ENCODE measurements at places on chromosomes 11 and 22. TPM values are rescaled to one million over a fixed set of nuclear protein-coding genes. Genes with fewer than 3 reads are reported as not detected.

- H3K27ac ChIP-seq, result peak overlapping the region; percentile 33
- H3K36me3 ChIP-seq, result peaks cover 2% of the 10 kb centered on the region
- H3K4me3 ChIP-seq, result no peak overlapping the region
- H3K4me1 ChIP-seq, result peaks cover 13% of the 10 kb centered on the region
Observed at GRCh38 chr11:14454861-14455632, 44.6 kb downstream of the COPB1 start.

DNA sequence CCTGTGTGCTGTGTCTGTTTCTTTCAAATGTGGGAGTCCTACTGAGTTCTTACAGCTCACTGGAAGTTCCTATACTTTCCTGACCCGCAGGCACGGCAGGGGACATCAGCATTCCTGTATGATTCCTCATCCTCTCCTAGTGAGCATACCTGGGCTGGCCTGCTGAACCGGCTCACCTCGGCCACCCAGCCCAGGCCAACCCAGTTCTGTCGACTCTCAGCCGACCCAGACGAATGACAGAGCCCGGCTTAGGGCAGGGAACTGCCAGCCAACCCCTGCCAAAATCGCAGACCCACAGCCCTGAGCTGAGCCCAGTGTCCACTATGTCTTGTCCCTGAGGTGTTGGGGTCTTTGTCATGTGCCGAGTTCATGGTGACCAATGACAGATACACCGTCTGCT lies 339.7 kb downstream of the BRD1 start:
- H3K36me3 ChIP-seq, result no peaks in the 10 kb centered on the region
- no peaks in the 10 kb centered on the region for H3K27me3 ChIP-seq
- H3K4me1 ChIP-seq, result peaks cover 37% of the 10 kb centered on the region

DNA sequence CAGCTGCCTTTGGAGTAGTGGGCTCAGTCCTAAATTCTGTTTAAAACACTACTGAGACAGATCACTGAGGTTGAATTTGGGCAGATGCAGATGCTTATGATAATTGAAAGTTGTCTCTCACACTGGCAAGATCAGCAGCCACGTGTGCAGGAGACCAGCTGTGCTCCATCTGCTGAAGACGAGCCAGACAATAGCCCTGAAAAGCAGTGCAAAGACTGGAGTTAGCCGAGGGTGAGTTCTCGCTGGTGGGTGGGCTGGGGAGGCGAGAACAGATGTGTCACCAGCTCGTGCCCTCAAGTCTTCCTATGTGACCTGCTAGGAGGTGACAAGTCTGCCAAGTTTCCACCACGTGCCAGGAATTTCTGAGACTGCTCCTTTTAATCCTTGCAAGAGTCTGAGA lies 661.3 kb upstream of the B3GAT1 start:
- DNase-seq, result no peak
- no peaks in the 10 kb centered on the region for H3K36me3 ChIP-seq
- H3K27me3 ChIP-seq, result 0 out of 2 replicates have a peak, but pooled peaks cover 4% of the 10 kb centered on the region

- H3K27ac ChIP-seq, result peak overlapping the region; percentile 58
- no peak overlapping the region for H3K4me3 ChIP-seq
- no peak for DNase-seq
- H3K36me3 ChIP-seq, result no peaks in the 10 kb centered on the region
Observed at GRCh38 chr11:19506816-19507486, 205.7 kb upstream of the NAV2 start.

DNA sequence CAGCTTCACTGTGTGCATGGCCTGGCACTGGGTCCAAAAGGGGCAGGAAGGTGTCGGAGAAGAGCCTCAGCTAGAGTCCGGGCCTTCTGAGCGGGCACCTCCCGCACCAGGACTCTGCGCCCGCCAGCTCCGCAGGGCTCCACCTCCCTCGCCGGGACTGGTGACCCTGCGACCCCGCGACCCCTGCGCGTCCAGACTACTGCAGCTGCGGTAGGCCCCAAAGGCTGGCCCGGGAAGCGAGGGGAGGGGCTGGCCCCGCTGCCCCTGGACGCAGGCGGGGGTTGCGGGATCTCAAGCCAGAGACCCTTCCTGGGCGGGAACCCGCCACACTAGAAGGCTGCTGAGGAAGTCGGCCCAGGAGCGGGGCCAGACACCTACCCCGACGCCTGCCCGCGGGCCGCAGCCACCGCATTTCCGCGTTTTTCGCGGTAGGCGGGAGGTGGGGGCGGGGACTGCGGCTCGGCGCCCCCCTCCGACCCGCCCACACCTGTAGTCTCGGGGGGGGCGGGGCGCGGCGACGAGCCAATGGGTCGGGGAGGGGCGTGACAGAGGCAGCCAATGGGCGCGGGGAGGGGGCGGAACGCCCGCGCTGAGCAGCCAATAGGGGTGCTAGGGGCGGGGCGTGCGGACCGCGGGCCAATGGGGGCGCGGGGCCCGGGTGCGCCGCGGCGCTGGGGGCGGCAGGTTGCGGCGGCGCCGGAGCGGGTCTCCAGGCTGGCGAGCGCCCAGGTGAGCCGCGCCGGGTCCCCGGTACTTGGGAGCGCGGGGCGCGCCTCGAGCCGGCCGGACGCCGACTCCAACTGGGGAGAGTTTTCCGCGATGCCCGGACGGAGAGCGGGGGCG lies at the start of the genes LMNTD2 and RASSF7:
LMNTD2 (minus strand) TSS at position 434 of the 843 bp plus-strand sequence; CDS start at position 412, 22 bp downstream.
RASSF7 (plus strand) TSS at position 666 of the 843 bp plus-strand sequence. CDS start 799 bp downstream, outside the sequence.
- no peaks in the 10 kb centered on the region for H3K4me1 ChIP-seq
- H3K27ac ChIP-seq, result no peak within 1 kb of the TSS
- peak; percentile 61 for DNase-seq
- H3K4me3 ChIP-seq, result peak within 1 kb of the TSS; percentile 68

GRCh38 chr22:23533328-23533762 lies 46.7 kb downstream of the IGLL1 start:
- H3K4me3 ChIP-seq, result no peak overlapping the region
- no peak overlapping the region for H3K27ac ChIP-seq
- peaks cover 88% of the 10 kb centered on the region for H3K27me3 ChIP-seq
- no peak for DNase-seq
- no peaks in the 10 kb centered on the region for H3K36me3 ChIP-seq

GRCh38 chr22:33470456-33470855 lies 412.3 kb upstream of the SYN3 start:
- H3K36me3 ChIP-seq, result no peaks in the 10 kb centered on the region
- no peaks in the 10 kb centered on the region for H3K4me1 ChIP-seq
- H3K4me3 ChIP-seq, result no peak overlapping the region
- no peak overlapping the region for H3K27ac ChIP-seq
- DNase-seq, result no peak
- H3K27me3 ChIP-seq, result no peaks in the 10 kb centered on the region

GRCh38 chr11:125464270-125464662 lies 31.8 kb downstream of the FEZ1 start:
- no peak overlapping the region for H3K27ac ChIP-seq
- no peaks in the 10 kb centered on the region for H3K36me3 ChIP-seq
- no peak for DNase-seq
- no peak overlapping the region for H3K4me3 ChIP-seq

GRCh38 chr11:105219269-105219668 lies 79.7 kb upstream of the CARD18 start:
- no peaks in the 10 kb centered on the region for H3K36me3 ChIP-seq
- DNase-seq, result no peak
- no peaks in the 10 kb centered on the region for H3K27me3 ChIP-seq
- H3K4me3 ChIP-seq, result no peak overlapping the region
- H3K27ac ChIP-seq, result no peak overlapping the region

- H3K27me3 ChIP-seq, result no peaks in the 10 kb centered on the region
- no peak overlapping the region for H3K27ac ChIP-seq
- H3K4me3 ChIP-seq, result no peak overlapping the region
- peaks cover 15% of the 10 kb centered on the region for H3K4me1 ChIP-seq
Observed at GRCh38 chr11:11977206-11977938, 31.1 kb downstream of the DKK3 start.

- no peak overlapping the region for H3K27ac ChIP-seq
- H3K27me3 ChIP-seq, result no peaks in the 10 kb centered on the region
- no peaks in the 10 kb centered on the region for H3K4me1 ChIP-seq
- no peak for DNase-seq
- H3K4me3 ChIP-seq, result no peak overlapping the region
Observed at GRCh38 chr11:123351375-123351774, 78.7 kb upstream of the GRAMD1B start.

GRCh38 chr11:107851704-107852310 lies 6.8 kb downstream of the SLC35F2 start:
- H3K27me3 ChIP-seq, result no peaks in the 10 kb centered on the region
- H3K27ac ChIP-seq, result 0 out of 2 replicates have a peak overlapping the region, but pooled peaks have one; percentile 8
- no peak for DNase-seq
- no peak overlapping the region for H3K4me3 ChIP-seq
- peaks cover 8% of the 10 kb centered on the region for H3K36me3 ChIP-seq
- H3K4me1 ChIP-seq, result peaks cover 54% of the 10 kb centered on the region

- H3K27me3 ChIP-seq, result no peaks in the 10 kb centered on the region
- DNase-seq, result no peak
- H3K27ac ChIP-seq, result no peak overlapping the region
- no peak overlapping the region for H3K4me3 ChIP-seq
Observed at GRCh38 chr11:17831883-17832282, 97.3 kb downstream of the KCNC1 start.

DNA sequence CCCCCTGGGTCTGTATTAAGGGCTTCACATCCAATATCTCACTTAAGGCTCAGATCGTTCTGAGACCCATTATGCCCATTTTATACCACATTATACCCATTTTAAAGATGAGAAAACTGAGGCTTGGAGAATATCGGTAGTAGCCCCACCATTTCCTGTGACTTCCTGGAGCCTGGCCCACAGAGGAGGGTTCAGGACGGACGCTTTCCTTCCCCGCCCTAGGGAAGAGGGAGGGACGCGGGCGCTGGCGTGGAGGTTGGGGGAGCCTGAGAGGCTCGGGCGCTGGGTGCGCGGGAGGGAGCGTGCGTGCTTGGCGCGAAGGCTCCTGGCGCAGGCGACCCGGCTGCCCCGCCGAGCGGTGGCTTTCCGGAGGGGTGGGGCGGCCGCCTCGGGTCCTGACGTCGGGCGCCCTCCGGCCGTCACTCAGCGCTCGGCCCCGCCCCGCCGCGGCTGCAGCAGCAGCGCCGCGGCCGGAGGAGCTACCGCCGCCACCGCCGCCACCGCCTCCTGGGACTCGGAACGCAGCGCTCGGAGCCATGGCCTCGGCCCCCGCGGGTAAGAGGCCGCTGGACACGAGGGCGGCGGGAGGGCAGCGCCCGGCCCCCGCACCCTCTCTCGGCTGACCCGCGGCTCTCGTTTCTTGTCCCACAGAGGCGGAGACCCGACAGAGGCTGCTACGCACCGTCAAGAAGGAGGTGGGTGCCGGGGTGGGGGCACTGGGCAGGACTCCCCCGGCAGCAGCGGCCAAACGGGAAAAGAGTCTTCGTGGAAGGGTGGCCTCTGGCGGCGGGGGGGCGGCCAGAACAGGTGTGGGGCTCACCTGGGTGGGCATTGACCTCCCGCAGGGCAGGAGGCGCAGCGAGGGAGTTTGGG lies at the start of gene SGSM1:
SGSM1 (plus strand) TSS at position 422 of the 873 bp plus-strand sequence; CDS start at position 537, 115 bp downstream.
- no peaks in the 10 kb centered on the region for H3K36me3 ChIP-seq
- no peak within 1 kb of the TSS for H3K27ac ChIP-seq
- peaks cover 21% of the 10 kb centered on the region for H3K27me3 ChIP-seq
- no peaks in the 10 kb centered on the region for H3K4me1 ChIP-seq
- H3K4me3 ChIP-seq, result peak within 1 kb of the TSS; percentile 63

GRCh38 chr11:78612721-78613377 lies 38.2 kb upstream of the NARS2 start:
- no peaks in the 10 kb centered on the region for H3K36me3 ChIP-seq
- peaks cover 44% of the 10 kb centered on the region for H3K27me3 ChIP-seq
- H3K4me3 ChIP-seq, result no peak overlapping the region
- peak; percentile 21 for DNase-seq

DNA sequence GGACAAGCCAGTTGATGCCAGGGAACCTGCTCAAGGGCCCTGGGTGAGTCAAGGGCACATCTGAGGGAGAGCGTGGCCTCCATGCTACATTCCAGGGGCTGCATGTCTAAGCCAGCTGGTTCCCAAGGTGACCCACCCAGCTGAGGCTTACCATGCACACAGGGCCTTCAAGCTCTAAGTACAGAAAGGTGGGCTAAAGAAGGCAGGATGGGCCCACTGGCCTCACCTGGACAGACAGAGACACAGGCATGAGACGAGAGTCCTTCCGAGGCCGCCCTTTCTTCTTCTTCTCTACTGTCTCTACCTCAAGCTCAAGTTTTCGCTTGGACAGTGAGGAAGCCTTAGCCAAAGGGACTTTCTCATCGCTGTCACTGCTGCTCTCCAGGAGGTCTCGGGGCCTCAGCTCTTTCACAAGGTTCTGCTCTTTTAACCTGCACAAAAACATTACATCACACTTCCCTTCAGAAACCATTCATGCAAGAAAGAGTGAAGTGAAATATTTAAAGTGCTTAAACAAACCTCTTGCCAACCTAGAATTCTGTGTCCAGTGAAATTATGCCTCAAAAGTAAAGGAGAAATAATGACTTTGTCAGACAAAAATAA lies 69.9 kb downstream of the HIRA start:
- H3K36me3 ChIP-seq, result no peaks in the 10 kb centered on the region
- no peak overlapping the region for H3K27ac ChIP-seq
- no peak for DNase-seq

DNA sequence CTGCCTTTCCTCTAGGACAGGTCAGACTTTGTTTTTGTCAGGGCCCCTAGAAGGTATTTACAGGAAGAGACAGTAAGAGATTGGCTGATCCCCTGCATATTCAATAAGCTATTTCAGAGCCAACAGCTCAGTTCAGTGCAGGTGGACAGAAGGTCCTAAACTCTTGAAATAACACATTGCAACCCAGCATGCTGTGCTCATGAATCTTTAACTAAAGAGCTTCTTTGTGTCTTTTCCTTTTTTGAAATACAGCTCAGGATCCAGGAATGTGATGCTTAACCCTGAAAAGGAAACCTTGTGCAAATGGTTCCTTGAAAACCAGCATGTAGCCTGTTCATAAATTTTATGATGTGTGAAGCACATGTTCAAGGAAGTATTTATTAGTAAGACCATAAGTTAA lies 43.9 kb downstream of the BBOX1 start:
- H3K27ac ChIP-seq, result no peak overlapping the region
- H3K4me3 ChIP-seq, result no peak overlapping the region
- no peaks in the 10 kb centered on the region for H3K36me3 ChIP-seq
- H3K27me3 ChIP-seq, result no peaks in the 10 kb centered on the region

- H3K4me1 ChIP-seq, result peaks cover under 1% of the 10 kb centered on the region
- no peak for DNase-seq
- no peaks in the 10 kb centered on the region for H3K36me3 ChIP-seq
Observed at GRCh38 chr11:111949519-111950426, 12.6 kb downstream of the DIXDC1 start.

GRCh38 chr11:11289669-11290068 lies 63.4 kb downstream of the CSNK2A3 start:
- H3K27me3 ChIP-seq, result peaks cover 57% of the 10 kb centered on the region
- no peak overlapping the region for H3K4me3 ChIP-seq
- no peaks in the 10 kb centered on the region for H3K4me1 ChIP-seq
- no peaks in the 10 kb centered on the region for H3K36me3 ChIP-seq

The OR52E1 gene
- not detected for total RNA-seq

The CSF2RB gene
- not detected for total RNA-seq

The KCTD17 gene
- 32.6 TPM for total RNA-seq

The HOATZ gene
- not detected for total RNA-seq

The ATG2A gene
- total RNA-seq, result 48.2 TPM

The KLHL22 gene
- 17.7 TPM for total RNA-seq

The CNTN5 gene
- not detected for total RNA-seq

The ANO9 gene
- 27.6 TPM for total RNA-seq

The OR51B2 gene
- not detected for total RNA-seq

The MYOD1 gene
- not detected for total RNA-seq

The PANX3 gene
- not detected for total RNA-seq

The ADAMTS15 gene
- 2.2 TPM for total RNA-seq

The TMEM121B gene
- total RNA-seq, result not detected
